Neuronal stem cell (in vitro differentiated cells): ENCODE measurements at places on chromosomes 4 and X.

DNA sequence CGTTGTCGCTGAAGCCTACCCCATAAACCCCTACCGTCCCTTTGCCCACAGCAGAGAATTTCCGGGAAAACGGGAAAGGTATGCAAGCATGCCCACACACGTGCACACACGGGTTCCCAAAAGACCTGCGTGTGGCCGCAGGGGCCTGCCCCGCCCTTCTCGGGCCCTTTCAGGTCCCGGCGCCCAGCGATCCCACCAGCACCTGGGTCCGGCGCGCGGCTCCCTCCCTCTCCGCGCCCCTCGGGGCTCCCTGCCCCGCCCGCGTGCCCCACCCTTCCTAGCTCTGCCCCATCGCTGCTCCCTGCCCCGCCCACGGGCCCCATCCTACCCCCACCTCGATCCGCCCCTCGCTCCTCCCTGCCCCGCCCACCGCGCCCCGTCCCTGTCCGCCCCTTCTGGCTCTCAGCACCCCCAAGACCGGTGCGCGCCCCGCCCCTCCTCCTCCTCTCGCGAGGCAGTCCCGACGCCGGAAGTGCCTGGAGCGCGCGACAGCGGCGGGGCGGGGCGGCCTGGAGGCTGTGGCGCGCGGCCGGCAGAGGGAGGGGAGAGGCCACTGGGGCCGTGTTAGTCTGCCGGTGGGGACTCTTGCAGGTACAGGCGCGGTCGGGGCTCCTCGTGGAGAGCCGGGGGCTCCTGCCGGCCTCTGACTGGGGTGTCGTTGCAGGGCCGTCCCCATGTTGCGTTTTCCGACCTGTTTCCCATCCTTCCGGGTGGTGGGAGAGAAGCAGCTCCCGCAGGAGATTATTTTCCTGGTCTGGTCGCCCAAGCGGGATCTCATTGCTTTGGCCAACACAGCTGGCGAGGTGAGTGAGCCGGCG, at the start of gene ANAPC4:
Gene ANAPC4, plus strand, starts transcription at position 510 of the 818 bp plus-strand sequence. Its CDS starts 165 bp downstream, at position 675.
- peak; percentile 83 for DNase-seq

- no peak for DNase-seq
Observed at GRCh38 chrX:14489437-14489836, 39.9 kb upstream of the GLRA2 start.

GRCh38 chr4:95415346-95415771, 133.4 kb downstream of the UNC5C start:
- DNase-seq = no peak

DNA sequence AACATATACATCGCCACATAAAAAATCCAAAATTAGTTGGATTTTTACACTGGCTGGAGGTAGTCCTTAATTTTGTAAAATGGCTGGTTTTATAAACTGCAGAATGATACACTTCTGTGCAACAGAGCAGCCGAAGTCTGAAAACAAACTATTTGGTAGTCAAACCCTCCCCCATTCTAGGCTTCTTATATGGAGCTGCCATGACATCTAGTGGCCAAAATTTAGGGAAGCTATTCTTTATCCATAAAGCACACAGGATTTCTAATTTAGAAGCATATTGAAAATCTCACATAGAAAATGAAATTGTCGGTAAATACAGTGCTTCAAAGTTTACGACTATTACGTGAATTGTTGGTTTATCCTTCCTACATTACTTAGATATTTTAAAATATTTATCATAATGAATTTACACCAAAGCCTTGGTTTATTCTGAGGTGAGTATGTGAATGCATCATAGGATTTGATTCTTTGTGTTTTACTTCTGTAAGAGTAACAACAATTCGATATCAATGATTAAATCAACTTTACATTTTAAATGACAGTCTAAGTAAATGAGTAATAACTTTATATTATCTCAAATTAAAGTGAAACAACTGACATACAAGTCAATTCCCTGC, 113.4 kb upstream of the FAM241A start:
- peak; percentile 54 for DNase-seq

GRCh38 chrX:13397878-13398818, 78.3 kb upstream of the ATXN3L start:
- DNase-seq = peak; percentile 1

DNA sequence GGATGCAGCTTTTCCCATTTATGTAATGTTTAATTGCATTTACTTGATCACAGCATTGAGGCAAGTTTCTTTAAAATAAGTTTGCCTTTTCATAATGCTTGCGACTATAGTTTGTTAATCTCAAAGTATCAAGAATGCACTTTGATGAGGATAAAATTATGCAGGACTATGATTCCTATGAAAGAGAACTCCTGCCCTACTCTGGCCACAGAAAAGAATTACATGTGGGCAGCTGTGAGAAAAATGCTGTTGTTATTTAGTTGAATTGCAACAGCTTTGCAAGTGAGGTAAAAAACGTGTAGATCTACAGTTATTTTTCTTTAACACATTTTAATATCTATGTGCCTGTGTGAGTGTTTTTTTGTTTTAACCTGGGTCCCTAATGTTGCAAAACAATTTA, 12.5 kb upstream of the OSTC start:
- DNase-seq = no peak

- peak; percentile 30 for DNase-seq
Observed at GRCh38 chr4:143411527-143412419, 75.1 kb downstream of the GAB1 start.
